Activated CD4-positive, alpha-beta memory T cell treated with anti-CD3 and anti-CD28 coated beads, Interleukin-2, amount 10 ng/mL, durations not matched to agents 7 days and 5 days (primary cell): ENCODE measurements at places on chromosomes 12 and 14. TPM values are rescaled to one million over a fixed set of nuclear protein-coding genes. Genes with fewer than 3 reads are reported as not detected.

The LLPH gene
- total RNA-seq, result 33.3 TPM

The KCNH3 gene
- total RNA-seq, result 0.90 TPM

The ENDOU gene
- total RNA-seq, result not detected

The YEATS4 gene
- 45.0 TPM for total RNA-seq

The TMTC3 gene
- total RNA-seq, result 5.9 TPM

The ERP29 gene
- 169 TPM for total RNA-seq

The ADGRD1 gene
- not detected for total RNA-seq

The CPM gene
- total RNA-seq, result 1.4 TPM

The RFX4 gene
- total RNA-seq, result not detected

The CNTN1 gene
- total RNA-seq, result not detected

The MYF6 gene
- total RNA-seq, result not detected

The KRT74 gene
- not detected for total RNA-seq

The CLEC2D gene
- 449 TPM for total RNA-seq
